Activated CD4-positive, alpha-beta T cell treated with anti-CD3 and anti-CD28 coated beads for 1 hour (primary cell): ENCODE measurements at places on chromosomes 13 and 19.

- no peak for DNase-seq
Observed at GRCh38 chr13:34085204-34085603, 267.3 kb downstream of the RFC3 start.

- no peak for DNase-seq
Observed at GRCh38 chr19:55993492-55993891, 6.9 kb downstream of the NLRP5 start.

GRCh38 chr19:435056-435706 lies 25.7 kb downstream of the SHC2 start:
- DNase-seq, result no peak

DNA sequence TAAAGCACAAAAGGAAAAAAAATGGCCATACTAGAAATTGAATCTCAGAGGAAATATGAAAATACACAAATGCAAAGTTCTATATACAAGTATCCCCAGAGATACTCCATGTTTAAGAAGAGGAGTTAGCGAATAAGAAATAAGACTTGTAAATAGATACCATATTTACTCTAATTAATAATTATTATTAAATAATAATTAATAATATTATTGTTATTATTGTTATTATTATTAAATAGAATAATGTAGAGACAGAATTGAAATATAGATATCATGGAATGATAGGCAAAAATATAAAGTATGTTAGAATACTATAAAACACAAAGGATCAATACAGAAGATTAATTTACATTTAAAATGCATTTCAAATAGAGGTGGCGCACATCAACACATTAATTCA lies 1047.5 kb upstream of the MIR17HG start:
- no peak for DNase-seq
